ENCODE measurements at places on chromosomes 7 and 10. TPM values are rescaled to one million over a fixed set of nuclear protein-coding genes. Genes with fewer than 3 reads are reported as not detected.

DNA sequence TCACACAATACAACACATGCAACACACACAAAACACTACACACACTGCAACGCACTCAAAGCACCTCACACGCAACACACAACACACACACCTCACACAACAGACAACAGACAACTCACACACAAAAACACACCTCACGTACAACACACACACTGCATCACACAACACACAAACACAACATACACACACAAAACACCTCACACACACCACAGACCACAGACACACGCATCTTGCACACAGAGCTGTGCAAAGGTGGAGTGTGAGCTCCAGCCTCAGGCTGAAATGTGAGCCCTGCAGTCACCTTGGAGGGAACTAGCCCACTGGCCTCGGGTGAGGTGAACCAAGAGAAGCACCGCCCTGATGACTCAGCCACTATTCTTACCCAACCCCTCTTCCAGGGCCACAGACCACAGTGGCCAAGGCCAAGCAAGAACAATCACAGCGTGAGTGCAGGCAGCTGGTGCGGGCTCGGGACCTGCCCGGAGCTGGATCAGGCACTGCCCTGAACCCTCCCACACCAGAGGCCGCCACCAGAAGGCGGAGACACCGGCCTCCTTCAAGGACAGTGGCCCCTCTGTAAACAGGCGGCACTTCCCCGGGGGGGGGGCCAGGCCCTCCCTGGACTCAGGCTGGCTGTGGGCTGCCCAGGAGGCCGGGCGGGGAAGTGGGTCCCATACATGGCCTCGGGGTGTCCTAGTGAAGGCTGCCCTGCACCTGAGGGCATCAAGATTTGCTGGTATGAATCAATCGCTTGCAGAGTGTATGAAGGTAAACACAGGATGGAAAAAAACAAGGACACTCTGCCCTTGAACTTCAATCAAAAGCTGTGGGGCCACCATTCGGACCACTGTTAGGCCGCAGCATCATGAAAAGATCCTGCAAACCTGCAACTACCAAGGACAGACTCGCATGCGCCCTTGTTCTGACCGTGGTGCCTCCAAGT is 106.7 kb downstream of the TNS3 start:
- no peak for DNase-seq

DNA sequence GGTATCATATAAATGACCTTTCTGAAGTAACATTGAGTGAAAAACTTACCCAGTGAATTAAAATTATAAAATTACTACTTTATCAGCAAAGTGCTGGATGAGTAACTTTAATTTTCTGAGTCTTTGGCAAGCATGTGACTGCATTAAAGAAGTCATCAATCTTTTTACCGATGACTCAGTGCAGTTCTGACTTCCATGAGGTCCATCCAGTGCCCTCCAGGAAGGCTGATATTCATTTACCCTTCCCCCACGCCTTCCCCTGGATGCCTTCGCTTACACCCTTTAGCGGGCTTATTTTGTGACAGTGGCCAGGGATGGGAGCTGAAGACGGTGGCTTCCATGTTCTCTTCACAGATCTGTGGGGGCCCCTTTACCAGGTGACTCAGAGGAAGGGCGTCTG is 572.9 kb upstream of the PFKP start:
- no peak for DNase-seq

- no peak for DNase-seq
Observed at GRCh38 chr10:92787557-92788152, 60.7 kb upstream of the EXOC6 start.

DNA sequence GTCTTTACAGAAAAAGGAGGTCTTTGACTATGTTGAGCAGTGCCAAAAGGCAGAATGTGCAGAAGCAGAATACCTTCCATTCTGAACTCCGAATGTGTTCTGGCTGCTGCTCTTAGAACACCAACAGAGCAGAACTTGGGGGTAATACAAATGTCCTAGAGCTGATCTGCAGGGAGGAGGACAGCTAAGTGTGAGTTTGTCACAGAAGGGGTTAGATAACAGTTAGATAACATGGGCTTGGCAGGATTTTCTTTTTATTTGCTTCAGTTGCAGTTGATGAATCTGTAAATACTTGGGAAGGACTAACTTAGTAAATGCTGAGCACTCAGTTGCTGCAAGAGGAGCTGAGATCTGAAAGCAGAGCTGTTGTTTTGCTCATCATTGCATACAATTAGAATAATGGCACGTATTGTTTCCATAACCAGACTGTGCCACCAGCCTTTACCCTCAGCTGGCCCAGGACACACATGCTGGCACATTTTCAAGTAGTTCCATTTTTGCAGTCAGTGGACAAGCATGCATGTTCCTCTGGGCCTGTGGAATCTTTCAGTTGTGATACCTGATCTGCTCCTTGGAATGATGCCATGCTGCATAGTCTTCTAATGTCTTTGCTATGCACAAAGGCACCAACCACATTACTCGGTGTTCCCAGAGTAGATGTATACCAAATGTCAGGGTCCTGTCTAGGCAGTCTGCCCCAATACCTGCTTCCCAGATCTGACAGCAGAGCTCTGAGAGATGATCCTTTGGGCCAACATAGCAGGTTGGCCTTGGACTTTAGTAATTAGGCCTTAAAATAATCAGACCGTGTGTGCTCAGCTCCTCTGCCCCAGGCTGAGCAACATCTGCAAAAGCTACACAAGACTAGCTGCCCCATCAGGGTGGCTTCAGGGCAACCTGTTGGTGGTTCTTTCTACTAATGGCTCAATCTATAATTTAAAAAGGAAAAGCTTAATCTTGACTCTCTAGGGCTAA is 55.7 kb downstream of the GSDME start:
- no peak for DNase-seq

Gene HECW1
- total RNA-seq = not detected

GRCh38 chr7:142873871-142874270 is 11.7 kb downstream of the TRPV6 start:
- no peak for DNase-seq

DNA sequence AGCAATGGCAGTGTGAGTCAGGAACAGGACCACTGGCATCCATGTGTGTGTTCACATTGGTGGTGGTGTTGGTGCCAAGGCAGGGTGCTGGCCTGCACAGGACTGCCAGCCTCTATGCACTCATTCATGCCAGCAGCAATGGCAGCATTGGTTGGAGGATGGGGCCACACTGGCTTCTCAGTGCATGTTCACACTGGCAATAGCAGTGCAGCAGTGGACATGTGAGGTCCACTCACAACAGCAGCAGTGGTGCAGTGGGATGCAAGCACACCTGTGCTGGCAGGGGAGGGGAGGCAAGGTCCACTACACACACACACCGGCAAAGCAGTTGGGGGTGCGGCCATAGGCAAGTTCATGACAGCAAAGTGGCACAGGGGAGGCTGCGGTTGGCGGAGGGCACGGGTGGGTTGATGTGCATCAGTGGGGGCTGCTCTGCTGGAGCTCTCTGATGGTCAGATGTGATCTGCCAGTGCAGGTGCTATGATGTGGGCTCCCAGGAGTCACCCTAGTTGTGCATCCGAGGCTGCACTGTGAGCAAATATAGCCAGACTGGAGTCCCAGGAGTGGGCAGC is 57.8 kb upstream of the TNKS2 start:
- no peak for DNase-seq

DNA sequence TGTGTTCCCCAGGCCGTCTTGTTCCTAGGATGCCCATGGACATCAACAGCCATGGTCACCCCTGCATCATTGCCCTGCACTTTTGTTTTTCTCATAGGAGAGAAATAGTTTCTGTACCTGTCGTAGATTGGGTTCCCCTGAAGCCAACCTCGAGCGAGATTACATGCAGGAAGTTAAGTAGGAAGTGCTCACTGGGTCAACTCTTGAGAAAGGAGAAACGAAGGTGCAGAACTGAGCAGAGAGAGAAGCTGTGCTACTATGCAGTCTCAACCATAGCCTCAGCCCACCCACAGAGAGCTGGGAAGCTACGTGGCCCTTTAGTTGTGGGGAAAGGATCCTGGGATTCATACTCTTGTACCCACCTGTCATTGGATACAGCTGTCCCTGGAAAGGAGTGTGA is 165.2 kb downstream of the HERPUD2 start:
- no peak for DNase-seq

Gene OR13A1
- not detected for total RNA-seq

DNA sequence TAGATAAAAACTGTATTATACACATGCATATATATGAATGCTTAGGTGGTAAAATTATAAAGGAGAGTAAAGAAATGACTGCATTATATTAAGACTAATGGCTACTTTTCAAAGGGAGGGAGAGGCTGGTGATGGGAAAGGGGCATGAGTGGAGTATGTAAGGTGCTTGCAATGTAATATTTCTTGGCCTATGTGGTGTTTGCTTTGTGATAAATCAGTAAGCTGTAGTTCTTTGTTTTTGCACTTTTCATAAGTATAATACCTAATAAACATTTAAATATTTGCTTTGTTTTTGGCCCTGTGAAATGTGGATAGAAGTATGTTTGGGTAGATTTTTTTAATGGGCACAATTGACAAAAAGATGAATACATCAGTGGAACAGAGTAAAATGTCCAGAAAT is 25.9 kb downstream of the AGBL3 start:
- DNase-seq = no peak

GRCh38 chr10:102757323-102757722 is 13.6 kb downstream of the WBP1L start:
- no peak for DNase-seq

DNA sequence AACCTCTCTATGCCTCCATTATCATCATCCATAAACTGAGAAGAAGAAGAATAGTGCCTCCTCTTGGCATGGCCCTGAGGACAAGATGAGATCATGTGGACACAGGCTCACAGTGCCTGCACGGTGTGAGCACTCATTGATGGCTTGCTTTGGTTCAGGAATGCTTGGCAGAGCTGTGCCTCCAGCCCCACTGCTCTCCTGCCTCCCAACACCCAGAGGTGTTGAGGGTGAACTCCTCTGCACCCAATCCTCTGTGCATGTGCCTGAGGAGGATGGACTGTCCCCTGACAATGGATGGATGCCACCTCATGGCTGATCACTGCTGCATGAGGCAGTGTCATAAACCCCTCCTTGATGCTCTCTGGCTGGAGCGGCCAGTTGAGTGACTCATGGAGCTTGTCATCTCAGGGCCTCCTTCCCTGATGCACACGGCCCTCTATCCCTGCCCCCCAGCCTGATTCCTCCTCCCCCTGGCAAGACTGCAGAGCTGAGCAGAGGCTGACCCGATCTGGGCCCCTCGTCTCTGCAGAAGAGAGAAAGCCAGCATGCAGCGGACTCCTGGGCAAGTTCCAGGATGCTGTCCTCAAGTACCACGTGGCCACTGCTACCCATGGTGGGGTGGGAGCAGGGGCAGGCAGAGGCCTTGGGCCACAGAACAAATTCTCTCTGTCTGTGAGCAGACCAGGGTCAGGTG is 136.3 kb downstream of the KCNMA1 start:
- no peak for DNase-seq

DNA sequence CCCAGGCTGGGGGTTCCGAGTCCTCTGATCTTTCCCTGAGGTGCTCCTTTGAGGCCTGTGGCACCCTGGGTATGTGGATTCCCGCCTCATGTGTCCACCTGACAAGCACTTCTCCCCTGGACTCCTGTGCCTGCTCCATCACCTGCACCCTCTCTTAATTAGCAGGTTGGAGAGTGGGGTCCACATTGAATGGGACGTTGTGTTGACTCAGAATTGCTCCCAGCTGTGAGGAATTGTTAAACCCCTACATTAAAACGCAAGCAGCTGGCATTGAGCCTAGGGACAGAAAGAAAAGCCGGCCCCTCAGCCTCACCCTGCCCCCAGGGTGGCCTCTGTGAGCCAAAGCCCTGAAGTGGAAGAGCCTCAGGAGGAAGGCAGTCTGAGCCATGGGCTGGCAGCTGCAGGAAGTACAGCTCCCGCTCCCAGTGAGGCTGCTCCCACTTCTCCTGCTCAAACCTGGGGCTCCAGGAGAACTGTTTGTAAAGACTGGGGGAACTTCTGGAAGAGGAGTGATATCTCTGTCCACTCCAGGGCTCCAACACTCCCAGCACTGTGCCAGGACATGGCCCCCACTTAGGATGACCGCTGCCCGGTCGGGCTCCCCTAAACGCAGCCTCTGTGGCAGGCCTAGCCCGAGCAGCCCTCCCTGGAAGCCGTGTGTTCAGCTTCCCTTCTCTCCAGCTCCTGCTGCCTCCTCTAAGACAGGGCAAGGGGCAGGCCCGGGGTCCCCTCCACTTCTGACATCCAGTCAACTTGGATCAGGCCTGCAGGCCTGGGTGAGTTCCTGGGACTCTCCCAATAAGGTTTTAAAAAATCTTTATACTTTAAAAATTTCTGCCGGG is 1.8 kb upstream of the OPN4 start:
- DNase-seq = peak; percentile 13

- no peak for DNase-seq
Observed at GRCh38 chr7:73966941-73967831, 60.8 kb upstream of the ELN start.
